KBM-7 (cell line): ENCODE measurements at places on chromosomes 13 and 19.

- DNase-seq = peak; percentile 52
Observed at GRCh38 chr19:13794398-13794756, 866 bp upstream of the ZSWIM4 start.

DNA sequence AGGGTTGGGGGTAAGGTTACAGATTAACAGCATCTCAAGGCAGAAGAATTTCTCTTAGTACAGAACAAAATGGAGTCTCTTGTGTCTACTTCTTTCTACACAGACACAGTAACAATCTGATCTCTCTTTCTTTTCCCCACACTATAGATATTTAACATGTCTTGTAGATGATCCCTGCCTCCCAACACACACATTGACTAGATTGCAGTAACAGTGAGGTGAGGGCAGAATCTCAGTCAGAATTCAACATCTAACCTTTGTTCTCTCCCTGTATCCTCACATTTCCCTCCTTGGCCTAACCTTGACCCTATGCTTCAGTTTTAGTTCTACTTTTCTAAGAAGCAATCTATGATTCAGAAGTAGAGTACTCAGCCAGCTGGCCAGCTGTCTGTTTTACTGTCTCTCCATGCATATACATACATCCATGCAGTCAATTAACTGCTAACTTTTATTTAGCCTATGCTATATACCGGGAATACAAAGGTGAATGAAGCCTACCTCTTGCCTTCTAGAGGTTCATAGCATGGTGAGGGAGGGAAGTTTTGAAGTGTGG lies 18.1 kb downstream of the DNAJC15 start:
- no peak for DNase-seq

DNA sequence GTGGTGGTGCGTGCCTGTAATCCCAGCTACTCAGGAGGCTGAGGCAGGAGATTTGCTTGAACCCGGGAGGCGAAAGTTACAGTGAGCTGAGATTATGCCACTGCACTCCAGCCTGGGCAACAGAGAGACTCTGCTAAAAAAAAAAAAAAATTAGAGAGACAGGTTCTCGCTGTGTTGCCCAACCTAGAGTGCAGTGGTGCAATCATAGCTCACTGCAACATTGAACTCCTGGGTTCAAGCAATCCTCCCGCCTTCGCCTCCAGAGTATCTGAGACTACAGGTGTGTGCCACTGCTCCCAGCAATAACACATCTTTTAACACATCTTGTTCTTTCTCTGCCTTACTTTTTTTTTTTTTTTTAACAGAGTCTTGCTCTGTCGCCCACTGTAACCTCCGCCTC lies 32.7 kb downstream of the CLEC17A start:
- DNase-seq = no peak

GRCh38 chr19:20513189-20513904 lies 52.2 kb downstream of the ZNF737 start:
- DNase-seq = no peak

- no peak for DNase-seq
Observed at GRCh38 chr13:49455007-49455398, 10.9 kb downstream of the SETDB2 start.

- no peak for DNase-seq
Observed at GRCh38 chr13:35549481-35549880, 73.0 kb upstream of the MAB21L1 start.

GRCh38 chr19:45556835-45557234 lies 27.8 kb downstream of the OPA3 start:
- no peak for DNase-seq
